NCI-H82 (cell line): ENCODE measurements at places on chromosomes 1 and 21.

DNA sequence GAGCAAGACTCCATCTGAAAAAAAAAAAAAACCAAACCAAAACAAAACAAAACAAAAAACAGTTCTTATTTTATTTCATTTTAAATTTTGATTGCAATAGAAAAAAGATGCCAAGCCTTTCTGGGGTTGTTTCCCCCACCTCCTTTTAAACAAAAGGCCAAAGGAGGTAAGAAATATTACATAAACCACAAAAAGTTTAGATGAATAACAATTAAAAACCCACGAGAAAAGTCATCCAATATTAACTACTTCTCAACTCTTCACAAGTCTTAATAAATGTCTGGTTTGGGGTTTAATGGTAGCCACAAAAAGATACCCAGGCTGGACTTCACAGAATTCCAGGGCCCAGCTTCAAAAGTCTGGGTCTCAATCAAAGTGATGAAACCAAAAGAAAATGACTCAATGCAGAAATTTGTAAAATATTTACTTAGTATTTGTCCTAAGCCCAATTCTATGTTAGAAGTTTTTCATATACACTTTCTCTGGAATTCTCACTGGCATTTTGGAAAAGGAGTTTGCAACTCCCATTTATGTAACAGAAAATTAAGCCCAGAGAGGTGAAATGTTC, 47.0 kb upstream of the SDC3 start:
- DNase-seq = no peak

GRCh38 chr21:28640326-28640725, 352.4 kb downstream of the LTN1 start:
- DNase-seq = no peak

GRCh38 chr1:89987159-89987819, 7.6 kb upstream of the ZNF326 start:
- peak; percentile 89 for DNase-seq

- DNase-seq = peak; percentile 44
Observed at GRCh38 chr1:27011976-27012563, 580 bp downstream of the TENT5B start.

DNA sequence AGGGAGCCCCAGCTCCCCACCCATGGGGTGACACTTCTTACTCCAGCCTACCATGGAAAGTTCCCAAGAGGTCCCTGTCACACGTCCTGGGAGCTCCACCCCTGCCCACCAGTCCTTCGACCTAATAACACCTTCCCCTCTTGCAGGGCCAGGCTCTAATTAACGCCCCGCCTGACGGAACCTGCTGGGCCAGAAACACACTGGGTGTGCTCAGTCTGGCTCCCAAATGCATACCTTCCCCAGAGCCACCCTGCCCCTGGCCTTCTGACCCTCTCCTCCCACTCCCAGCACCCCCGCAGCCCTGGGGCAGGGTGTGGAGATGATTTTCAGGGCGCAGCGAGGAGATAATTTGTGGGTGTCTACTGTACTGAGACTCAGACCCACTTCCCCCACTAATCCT, 20.6 kb downstream of the PGLYRP3 start:
- no peak for DNase-seq

- DNase-seq = no peak
Observed at GRCh38 chr1:28064064-28064463, 24.3 kb downstream of the EYA3 start.

DNA sequence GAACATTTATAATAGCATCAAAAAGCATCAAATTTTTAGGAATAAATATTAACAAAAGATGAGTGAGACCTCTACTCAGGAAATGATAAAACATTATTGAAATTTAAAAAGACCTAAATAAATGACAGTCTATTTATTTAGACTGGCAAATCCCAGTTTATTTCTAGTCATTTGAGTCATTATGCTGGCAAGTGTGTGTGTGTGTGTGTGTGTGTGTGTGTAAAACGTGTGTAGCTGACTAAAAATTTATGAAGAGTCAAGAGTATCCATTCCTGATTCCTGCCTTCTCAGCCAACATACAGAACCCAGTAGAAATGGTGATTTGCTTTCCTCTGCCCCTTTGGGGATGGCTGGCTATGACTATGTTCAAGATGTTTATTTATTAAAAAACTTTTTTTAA, 46.2 kb downstream of the OSBPL9 start:
- DNase-seq = no peak

GRCh38 chr1:240054109-240054701, 37.5 kb upstream of the FMN2 start:
- DNase-seq = no peak

DNA sequence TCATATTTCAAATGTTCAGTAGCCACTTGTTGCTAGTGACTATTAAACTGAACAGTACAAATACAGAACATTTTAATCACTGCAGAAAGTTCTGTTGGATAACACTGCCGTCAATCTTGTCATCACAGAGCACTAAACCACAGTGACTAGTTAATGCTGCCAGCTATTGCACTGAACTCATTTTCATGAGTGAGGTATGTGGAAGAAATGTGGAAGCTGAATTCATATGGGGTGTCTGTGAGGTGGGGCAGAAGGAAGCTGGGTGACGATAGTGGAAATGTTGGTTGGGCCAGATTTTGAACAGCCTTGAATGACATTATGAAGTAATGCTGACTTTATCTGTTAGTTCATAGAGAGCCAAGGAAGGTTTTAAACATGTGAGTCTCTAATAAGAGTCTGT, 49.6 kb downstream of the OSBPL9 start:
- no peak for DNase-seq
